A549 treated with Hydrocortisone at 1 μM for 4 hours (cell line): ENCODE measurements at places on chromosomes 2 and 18. TPM values are rescaled to one million over a fixed set of nuclear protein-coding genes. Genes with fewer than 3 reads are reported as not detected.

The SIGLEC15 gene
- total RNA-seq = 0.05 to 0.06 TPM in 2 of 5 replicates, not detected in the others

The REG1A gene
- total RNA-seq = not detected in 5 replicates

The UNC80 gene
- not detected in 5 replicates for total RNA-seq

The UGT1A9 gene
- 3.6 to 6.4 TPM (median 4.2 TPM) in 5 replicates for total RNA-seq

The TTN gene
- total RNA-seq = under 0.01 to 0.01 TPM (median under 0.01 TPM) in 5 replicates

The TUBB8B gene
- not detected in 5 replicates for total RNA-seq
